Neural progenitor cell (in vitro differentiated cells): ENCODE measurements at places on chromosomes 5 and 9.
A peak's percentile ranks its signal among the peaks of the same experiment; 100 is the strongest.

DNA sequence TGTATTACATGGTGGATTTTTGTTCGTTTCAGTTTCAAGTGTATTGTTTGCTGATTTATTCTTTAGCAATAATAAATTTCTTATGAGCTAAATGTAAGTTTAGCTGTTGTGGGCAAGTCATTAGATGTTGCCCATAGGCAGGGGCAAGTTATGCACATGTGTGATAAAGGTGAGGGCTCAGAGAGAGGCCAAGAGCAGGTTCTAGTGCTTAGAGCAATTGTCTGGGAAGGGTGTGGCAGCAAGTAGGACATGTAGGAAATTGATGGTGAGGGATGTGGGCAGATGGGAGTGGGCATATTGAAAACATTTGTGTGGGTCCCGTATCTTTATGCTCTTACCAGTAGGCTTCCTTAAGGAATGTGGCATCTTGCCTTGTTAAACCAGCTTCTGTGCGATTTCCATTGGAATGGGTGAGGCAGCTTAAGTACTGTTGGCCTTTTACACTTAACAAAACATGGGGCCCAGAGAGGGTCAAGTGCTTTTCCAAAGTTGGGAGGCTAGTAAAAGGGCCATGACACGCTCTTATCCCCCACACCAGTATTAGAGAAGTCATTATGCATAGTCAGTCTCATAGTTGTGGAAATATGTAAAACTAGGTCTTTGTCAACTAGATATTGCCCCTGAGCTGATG, 60.6 kb downstream of the KDM4C start:
- no peak for DNase-seq

DNA sequence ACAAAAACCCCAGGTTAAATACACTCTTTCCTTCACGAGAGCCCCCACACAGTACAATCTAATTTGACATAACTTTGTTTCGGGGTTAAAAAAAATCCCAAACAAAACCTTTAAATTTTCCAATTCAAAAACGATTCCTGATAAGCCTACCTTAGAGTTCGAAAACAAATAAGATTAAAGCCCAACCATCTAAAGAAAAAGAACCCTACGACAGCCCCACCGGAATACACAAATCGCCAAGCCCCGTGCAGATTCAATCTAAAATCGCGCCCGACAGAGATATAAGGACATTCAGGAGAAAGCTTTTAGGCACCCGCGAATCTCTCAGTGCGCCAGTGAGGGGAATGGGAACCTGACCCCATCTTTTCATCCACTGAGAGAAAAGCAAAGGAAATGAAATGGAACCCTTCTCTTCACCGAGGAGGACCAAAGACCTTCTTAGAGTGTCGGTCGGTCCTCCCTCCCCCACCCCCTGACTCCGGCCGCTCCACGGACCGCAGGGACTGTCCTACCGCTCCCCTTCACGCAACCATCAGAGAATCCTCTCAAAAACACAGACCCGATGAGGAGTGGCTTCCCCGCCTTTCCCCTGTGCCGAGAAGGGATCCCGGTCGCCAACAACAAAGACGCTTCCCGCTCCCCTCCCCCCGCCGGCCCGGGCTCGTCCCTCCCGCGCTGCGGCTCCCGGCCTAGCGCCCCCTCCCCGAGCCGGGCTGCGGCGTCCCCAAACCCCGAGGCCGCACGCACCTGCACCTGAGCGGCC, 925 bp downstream of the ABHD17B start:
- peak; percentile 86 for DNase-seq

GRCh38 chr5:177335701-177336065, 15.8 kb downstream of the LMAN2 start:
- no peak for DNase-seq

DNA sequence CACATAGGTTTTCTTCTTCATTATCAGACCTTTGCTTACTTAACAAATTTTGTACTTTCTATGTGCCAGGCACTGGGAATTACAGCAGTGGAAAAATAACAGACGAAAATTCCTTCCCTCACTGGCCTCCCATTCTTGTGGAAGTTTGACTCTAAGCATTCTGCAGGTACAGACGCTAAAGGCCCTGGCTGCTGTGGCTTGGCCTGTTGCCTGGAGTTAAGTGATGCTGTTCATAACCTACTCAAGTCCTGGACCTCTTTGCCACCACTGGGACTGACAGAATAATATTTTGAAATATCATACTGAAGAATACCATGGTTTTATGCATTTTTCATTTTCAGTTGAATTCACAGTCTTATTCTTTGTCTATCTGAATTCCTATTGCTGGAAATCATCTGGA, 97.3 kb upstream of the SPATA31C2 start:
- DNase-seq: no peak

- peak; percentile 66 for DNase-seq
These were observed 294.7 kb upstream of the DMRT1 start for GRCh38 chr9:546797-547223.

DNA sequence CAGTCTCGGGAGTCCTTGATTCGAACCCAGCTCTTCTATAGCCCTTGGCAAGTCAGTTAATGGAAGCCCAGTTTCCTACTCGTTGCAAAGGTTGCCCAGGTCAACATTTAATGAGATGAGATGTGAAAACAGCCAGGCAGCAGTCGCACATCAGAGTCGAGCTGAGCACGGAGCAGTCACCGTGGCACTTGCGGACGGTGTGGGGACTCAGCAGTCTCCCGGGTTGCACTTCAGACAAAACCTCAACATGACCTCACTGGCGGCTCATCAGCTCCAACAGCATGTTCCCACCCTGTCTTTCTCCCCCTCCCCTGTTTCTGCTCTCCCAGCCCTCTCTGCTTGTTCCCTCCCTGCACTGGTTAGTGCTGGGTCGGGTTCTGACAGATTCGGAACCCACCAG, 35.8 kb downstream of the UBE2QL1 start:
- no peak for DNase-seq

DNA sequence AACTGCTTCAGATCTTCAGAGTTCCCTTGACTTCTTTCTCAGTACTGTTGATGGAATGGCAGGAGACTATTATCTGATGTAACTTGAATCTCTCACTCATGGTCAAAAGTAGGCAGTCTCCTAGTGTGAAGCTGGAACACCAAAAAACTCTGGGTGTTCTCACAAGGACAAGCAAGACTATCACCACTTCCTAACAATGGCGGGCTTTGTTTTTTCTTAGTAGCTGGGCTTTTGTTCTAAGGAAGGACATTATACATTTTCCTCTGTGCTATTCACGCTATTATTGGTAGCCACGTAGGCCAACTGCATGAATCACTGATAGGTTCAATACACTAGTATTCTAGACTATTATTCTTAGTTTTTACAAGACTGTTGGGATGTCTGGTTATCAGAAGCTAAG, 67.7 kb upstream of the ATG10 start:
- DNase-seq: no peak

GRCh38 chr5:123746683-123747360, 234.8 kb downstream of the CSNK1G3 start:
- no peak for DNase-seq

DNA sequence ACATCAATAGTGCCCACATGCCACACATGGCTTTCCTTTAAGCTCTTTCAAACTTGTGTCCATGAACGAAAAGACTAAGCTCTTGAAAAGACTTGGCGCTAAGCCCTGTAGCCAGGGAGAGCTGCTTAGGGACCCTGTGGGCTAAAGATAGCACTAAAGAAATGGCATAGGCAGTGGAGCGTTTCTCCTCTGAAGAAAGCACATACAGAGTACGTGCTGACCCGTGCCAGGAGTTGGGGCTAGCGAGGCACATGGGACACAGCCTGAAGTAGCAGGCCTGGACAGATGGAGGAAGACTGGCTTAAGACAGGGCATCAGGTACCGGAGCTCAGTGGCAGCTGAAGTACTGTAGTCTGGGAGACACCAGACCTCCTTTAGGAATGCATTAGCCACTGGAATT, 39.7 kb downstream of the ADGRV1 start:
- peak; percentile 49 for DNase-seq

GRCh38 chr9:108333530-108333983, 522.2 kb downstream of the ACTL7B start:
- DNase-seq: no peak

- DNase-seq: no peak
These were observed 38.0 kb upstream of the UBTD2 start for GRCh38 chr5:172321593-172321992.

DNA sequence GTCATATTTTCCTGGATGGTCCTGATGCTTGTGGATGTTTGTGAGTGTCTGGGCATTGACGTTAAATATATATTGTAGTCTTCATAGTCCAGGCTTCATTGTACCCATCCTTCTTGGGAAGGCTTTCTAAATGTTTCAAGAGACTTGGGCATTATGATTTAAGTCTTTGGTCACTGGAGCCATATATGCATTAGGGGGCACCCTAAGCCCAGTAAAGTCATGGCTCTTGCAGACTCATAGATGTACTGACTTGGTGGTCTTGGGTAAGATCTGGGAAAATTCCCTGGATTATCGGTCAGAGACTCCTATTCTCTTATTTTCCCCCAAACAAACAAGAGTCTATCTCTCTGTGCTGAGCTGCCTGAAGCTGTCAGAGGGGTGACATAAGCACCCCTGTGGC, 271.1 kb downstream of the TRIM36 start:
- DNase-seq: peak; percentile 25

DNA sequence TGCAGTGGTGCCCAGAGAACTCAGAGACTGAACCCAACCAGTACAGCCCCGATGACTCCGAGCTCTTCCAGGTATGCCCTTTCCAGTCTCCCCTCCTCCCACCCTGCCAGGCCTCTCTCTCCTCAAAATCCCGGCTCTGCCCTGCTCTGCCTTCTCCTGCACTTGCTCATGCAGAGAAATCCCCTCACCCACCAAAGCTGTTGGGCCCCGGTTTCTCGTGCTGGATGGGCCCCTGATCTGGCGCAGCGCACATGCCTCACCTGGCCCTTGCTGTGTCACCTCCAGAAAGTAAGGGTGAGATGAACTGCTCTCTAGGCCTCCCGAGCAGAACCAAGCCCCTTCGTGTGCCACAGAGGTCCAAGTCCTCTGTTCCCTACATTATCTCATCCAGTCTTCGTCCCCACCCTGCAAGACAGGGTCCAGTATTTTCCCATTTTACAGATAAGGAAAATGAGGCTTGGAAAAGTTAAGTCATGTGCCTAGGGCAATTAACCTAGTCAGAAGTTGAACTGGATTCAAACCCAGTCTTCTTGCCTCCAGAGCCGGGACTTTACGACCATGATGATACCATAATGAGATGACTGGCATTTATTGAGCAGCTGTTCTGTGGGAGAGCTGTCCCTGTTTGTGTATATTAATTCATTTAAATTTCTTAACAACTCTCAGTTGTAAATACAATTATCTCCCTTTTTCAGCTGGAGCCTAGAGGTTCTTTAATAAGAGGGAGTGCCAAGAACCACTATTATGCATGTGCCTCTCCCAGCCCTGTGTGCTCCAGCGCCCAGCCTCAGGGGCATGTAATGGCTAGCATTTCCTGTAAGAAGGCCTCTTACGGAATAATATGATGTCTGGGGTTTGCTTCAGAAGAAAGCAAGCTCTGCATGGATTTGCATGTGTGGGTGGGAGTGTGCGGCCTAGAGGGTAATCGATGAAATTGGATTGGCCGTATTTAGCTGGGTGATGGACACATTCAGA, 90.7 kb downstream of the PPARGC1B start:
- no peak for DNase-seq

GRCh38 chr5:159303286-159303685, 27.0 kb downstream of the IL12B start:
- DNase-seq: no peak

- no peak for DNase-seq
These were observed 77.6 kb downstream of the SMIM15 start for GRCh38 chr5:61084658-61085057.

GRCh38 chr5:16625096-16625495, 8.3 kb upstream of the RETREG1 start:
- DNase-seq: no peak

DNA sequence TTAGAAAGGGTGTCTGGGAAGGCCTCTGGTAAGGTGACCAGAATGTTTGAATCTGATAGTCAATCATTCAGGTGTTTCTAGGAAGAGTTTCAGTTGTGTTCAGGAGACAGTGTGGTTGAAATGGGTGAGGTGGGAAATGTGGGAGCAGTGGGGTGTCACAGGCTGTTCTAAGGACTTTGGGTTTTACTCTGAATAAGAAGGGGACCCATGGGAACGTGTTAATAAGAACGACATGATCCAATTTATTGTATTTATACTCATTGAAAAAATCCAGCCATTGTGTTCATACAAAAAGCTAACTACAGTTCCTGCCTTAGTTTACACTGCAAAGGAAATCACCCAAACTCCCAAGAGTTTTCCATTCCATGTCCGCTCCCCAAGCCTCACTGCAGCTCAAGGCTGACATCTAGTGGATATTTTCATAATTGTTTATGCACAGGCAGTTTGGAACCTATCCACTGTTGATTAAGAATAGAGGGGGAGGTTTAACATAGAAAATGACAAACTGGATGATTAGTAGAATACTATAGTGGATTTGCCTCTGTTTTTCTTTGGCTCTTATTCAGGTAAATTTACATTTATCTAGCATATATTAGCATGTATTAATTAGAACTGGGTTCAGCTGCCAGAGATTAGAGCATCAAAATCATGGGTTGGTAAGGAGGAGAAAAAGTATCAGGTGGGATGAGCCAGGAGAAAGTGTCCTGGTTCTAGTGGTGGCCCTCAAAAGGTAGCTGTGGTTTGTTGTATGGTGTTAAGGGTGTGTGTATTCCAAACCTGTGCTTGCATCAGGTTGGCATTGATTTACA, 17.7 kb downstream of the CAVIN4 start:
- peak; percentile 70 for DNase-seq

DNA sequence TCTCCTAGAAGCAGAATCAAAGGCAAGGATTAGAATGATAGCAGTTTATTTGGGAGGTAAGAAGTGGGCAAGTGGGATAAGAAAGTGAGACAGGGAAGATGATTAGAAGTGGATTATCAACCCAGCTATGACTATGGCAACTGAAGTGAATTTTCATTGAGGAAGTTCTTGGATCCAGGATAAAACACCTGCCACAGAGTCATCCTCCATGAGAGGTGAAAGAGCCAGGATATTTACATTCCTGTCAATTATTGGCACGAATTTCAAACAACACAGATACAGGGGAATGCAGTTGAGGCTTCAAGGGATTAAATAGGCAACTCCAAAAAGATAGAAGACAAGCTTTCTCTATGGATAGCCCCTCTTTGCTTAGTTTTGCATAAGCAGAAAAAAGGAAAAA, 31.8 kb upstream of the ZNF366 start:
- DNase-seq: no peak

DNA sequence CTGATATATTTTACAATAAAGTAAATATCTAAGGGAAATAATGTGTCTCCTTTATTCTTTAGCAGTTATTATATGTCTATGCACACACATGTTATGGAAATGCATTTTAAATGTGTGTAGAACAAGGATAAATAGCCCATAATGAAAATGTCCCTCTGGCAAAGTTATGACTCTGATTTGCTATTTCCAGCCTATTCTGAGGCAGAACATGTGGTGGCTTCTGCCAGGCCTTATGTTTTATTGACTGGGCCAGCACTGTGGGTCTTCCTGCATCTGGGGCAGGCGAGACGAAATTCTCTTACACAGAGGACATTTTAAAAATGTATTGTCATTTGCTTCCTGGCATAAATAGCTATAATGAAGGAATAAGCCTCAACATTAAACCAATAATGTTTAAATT, 52.8 kb downstream of the S1PR3 start:
- DNase-seq: no peak
